Stimulated activated CD4-positive, alpha-beta T cell treated with anti-CD3 and anti-CD28 coated beads, Interleukin-12 subunit alpha, Interleukin-12 subunit beta, amount 100 ng/mL, for 4 hours (primary cell): ENCODE measurements at places on chromosomes 3 and 15.

DNA sequence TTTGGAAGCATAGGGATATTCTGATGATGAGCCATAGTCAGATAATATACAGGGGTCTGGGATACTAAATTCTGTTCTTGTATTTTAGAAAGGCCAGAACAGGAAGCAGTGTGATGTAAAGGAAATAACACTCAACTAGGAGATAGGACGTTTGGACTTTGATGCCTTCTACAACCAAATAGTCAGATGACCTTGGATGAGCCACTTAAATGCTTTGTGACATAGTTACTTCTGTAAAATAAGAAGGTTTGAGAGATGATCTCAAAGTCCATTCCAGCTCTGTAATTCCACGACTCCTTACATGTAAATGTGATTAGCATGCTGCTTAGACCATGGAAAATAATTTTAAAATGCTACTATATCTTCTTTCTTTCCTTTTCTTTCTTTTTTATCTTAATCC, 29.5 kb upstream of the CCDC54 start:
- DNase-seq: no peak

- DNase-seq: no peak
Measured at GRCh38 chr3:190016966-190017365, 103.7 kb downstream of the P3H2 start.

DNA sequence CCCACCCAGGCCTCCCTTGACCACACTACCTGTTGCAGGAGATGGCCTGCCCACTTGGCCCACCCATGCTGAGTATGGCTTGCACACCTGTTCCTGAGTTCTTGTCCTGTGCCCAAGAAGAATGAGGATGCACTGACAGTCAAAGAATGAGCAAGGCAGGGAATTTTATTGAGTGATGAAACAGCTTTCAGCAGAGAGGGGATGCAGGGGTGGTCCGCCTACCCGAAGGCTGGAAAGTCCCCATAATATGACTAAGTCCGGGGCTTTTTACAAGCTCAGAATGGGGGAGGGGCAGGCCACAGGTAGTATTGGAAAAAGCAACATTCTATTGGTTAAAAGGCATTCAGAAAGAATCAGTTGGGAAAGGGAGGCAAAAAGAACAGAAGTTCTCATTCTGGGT, 29.9 kb upstream of the RNU6-1 start:
- DNase-seq: no peak

DNA sequence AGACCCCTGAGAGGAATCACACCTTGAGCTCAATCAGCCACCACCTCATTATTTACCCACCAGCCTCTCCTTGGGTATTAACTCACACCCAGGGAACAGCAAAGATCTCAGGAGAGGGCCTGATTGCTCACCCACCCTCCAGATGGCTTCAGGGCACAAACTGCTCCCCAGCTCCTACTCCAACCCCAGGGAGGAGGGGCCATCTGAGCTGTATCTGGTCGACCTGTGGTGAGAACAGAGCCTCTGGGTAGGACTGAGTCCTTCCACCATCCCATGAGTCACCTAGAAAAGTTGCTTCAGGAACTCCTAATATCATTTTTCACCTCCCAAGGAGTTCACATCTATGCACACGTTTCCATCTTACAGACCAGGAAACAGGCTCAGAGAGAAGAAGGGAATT, 44.8 kb upstream of the HES1 start:
- no peak for DNase-seq

GRCh38 chr15:61309031-61309511, 80.0 kb upstream of the RORA start:
- DNase-seq: no peak

GRCh38 chr3:169891886-169892285, 19.5 kb upstream of the SAMD7 start:
- DNase-seq: no peak

- DNase-seq: no peak
Measured at GRCh38 chr3:150251187-150252062, 156.7 kb upstream of the TSC22D2 start.

DNA sequence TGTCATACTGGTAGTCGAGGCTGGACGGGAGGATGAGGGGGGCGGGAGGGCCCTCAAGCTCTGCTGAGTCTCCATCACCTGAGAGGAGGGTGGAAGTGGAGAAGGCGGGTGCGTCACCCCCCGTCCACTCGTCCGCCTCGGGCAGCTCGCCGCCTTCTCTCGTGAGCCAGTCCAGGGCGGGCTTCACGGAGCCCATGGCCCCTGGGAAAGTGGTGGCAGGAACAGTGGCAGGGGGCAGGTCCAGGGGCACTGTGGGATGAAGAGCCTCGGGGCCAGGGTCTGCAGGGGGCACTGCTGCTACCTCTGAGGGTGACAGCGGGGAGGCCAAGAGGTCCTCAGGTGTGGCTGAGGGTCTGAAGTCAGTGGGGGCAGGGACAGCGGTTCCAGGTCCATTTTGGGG, 10.3 kb downstream of the PLXNB1 start:
- no peak for DNase-seq

GRCh38 chr3:9149566-9149965, 99.9 kb downstream of the SRGAP3 start:
- DNase-seq: no peak

DNA sequence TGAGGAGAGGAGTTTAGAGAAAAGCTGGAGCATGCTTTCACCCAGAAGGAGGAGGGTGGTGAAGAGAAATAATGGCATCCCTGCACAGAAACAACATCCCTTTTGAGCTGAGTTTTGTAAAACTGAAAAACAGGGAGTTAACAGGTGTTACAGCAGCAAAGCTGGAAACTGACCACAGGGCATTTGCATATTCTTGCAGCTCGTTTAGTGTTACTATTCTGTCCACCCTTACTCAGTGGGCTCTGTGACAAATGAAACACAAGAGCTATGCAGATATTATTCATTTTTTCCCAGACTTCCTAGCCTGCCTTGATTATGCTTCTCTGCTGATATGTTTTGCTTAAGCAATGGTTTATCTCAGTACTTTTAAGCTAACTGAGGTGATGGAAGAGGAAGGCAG, 272.0 kb downstream of the NEK10 start:
- DNase-seq: no peak

DNA sequence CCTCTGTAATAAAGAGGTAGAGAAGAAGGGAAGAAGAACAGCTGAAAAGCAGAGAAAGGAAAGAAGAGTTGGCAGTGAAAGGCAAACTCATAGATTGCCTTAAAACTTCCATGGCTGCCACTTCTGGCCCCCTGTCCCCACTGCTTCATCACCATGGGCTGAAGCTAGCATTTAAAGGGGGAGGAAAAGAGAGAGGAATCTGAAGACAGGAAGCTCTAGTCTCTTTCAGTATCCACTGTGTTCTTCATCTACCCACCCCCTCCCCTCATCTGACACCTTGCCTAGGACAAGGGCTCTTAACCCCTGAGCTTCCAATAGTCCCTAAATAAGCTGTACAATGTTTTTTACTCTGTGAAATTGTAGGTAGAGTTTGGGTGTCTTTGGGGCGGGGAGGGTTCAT, 60.6 kb downstream of the ALCAM start:
- DNase-seq: no peak

DNA sequence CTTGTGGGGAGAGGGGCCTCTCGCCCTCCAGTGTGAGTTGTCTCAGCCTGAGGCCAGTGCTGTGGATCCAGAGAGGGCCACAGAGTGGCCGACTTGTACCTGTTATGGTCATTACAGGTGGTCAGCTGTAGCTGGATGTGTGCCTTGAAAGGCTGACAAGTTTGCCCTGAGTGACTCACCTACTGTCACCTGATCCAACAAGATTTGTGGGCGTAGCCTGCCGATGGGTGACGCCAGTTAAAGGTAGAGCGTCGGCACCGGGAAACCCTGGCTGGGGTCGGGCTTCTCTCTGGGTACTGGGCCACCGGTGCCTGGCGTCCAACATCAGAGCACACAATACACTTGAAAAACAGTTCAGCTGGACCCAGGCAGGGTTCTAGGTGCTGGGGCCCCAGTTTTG, 2.8 kb upstream of the ISG20 start:
- DNase-seq: no peak

- DNase-seq: no peak
Measured at GRCh38 chr3:124281453-124282316, 289.8 kb upstream of the ROPN1 start.

- DNase-seq: no peak
Measured at GRCh38 chr3:94303897-94304296, 241.0 kb downstream of the NSUN3 start.

- DNase-seq: no peak
Measured at GRCh38 chr3:51141573-51141972, 243.5 kb upstream of the MANF start.

GRCh38 chr3:29026286-29026685, 254.6 kb upstream of the RBMS3 start:
- no peak for DNase-seq

- DNase-seq: no peak
Measured at GRCh38 chr3:23430781-23431398, 227.8 kb downstream of the UBE2E2 start.

GRCh38 chr3:152823781-152824180, 11.2 kb upstream of the P2RY1 start:
- no peak for DNase-seq

DNA sequence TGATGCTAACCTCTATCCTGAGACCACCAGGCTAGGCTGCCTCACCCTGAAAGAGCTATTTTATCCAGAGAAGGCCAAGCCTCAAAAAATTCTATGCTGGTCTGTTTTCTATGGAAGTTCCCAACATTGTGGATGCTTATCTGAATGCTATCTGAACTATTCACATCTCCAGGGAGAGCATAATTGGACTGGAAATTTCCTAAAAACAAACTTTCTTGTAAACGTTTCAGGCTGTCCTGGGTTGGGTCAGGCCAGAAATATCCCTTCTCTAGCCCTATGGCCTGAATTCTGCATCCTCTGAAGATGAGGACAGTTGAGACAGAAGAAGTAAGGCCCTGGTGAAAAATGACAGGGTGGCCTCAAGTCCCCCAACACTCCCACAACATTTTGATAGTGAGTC, 706.4 kb upstream of the NR2F2 start:
- no peak for DNase-seq

DNA sequence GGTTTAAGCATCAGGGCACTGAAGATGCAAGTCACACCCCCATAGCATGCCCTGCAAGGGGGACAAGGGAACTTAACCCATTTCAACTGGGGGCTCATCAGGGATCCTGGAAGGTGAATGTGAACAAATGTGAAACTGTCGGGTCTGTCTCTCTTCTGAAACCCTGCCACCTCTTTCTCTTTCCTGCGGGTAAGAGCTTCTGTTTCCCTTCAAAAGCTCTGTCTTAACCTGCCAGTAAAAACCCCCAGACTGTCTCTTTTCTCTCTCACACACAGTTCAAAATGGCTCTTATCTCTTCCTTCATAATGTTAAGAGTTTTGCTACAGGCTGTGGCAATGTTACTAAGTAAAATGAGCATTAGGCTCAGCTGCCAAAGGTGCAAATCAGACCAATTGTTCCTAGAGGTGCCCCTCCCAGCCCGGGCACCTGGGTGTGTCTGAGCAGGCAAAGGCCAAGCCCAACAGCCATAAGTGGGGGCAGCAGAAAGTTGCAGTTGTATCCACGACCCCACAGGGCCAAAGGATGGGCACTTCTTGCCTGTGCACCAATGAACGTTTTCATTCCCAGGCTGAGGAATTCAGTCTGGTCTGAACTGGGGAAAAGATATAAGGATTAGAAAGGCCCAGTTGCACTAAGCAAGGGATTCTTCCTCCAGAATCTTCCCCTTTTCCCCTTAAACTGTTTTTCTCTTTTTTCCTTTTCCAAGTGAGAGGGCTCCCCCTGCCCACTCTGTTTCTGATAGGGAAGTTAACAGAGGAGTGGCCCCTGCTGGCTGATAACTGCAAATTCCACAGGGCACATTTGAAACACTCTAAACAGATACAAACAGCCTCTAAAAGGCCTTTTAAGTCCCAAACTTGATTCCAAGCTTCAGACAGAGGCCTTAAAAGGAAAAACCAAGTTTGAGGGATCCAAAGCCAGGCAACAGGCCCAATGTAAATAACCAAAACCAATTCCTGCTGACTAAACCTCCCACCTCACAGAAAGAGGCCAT, 113.8 kb upstream of the EPHA6 start:
- DNase-seq: no peak

GRCh38 chr3:189188466-189188865, 16.7 kb downstream of the TPRG1 start:
- no peak for DNase-seq

DNA sequence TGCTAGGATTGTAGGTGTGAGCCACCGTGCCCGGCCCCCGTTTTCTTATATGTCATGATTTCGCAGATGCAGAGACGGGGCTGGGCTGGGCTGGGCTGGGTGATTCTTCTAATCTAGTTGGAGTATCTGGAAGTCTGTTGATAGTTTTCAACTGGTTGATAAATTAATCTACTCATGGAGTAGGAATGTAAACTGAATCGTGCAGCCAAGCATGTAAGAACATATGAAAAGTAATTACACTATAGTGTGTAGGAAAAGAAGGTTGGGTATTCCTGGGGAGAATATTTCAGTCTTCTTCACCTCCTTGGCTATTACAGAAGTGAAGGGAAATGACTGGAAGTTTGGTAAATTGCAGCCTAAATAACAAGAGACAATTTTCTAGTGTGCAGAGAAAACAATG, 82.6 kb upstream of the MAGI1 start:
- DNase-seq: no peak

DNA sequence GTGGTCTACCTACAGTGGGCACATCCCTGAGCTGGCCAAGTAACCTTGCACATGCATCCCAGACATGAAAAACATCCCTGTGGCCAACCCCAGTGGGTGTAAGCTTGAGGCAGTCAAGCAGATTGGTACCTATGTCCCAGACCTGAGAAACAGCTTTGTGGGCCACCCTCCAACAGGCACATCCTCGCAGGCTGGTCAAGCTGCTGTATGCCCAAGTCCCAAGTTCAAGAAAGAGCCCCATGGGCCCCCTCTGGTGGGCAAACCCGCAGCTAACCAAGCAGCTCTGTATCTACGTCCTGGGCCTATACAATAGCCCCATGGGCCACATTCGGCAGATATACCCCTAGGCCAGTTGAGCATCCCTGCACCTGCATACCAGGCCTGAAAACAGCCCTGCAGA, 186.3 kb upstream of the GPR149 start:
- DNase-seq: no peak

DNA sequence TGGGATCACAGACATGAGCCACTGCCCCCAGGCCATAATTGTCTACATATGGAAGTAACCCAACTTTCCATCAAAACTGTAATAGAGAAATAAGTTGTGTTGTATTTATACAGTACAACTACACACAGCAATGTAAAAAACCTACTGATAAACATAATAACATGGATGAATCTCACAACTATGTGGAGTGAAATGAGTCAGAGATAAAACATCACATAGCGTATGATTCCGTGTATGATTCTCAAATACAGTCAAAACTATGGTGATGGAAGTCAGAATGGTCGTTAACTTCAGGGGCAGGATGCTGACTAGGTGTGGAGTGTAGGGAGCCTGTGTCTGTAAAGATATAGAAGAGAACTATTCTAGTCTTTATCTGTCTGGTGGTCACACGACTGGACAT, 332.7 kb upstream of the SLCO3A1 start:
- no peak for DNase-seq

- DNase-seq: no peak
Measured at GRCh38 chr3:100798012-100798411, 88.7 kb downstream of the TFG start.

GRCh38 chr15:77753281-77753873, 120.7 kb upstream of the LINGO1 start:
- DNase-seq: no peak
